GM23248 (cell line): ENCODE measurements at places on chromosomes 4 and X. TPM values are rescaled to one million over a fixed set of nuclear protein-coding genes. Genes with fewer than 3 reads are reported as not detected.

- peaks cover 5% of the 10 kb centered on the region for H3K4me1 ChIP-seq
- peak overlapping the region; percentile 83 for H3K4me3 ChIP-seq
- no peaks in the 10 kb centered on the region; the same call in 1 of the 2 replicates for H3K36me3 ChIP-seq
- peak overlapping the region; percentile 77 for H3K27ac ChIP-seq
- no peaks in the 10 kb centered on the region for H3K27me3 ChIP-seq
Measured at GRCh38 chr4:186192066-186192612, 772 bp downstream of the CYP4V2 start.

DNA sequence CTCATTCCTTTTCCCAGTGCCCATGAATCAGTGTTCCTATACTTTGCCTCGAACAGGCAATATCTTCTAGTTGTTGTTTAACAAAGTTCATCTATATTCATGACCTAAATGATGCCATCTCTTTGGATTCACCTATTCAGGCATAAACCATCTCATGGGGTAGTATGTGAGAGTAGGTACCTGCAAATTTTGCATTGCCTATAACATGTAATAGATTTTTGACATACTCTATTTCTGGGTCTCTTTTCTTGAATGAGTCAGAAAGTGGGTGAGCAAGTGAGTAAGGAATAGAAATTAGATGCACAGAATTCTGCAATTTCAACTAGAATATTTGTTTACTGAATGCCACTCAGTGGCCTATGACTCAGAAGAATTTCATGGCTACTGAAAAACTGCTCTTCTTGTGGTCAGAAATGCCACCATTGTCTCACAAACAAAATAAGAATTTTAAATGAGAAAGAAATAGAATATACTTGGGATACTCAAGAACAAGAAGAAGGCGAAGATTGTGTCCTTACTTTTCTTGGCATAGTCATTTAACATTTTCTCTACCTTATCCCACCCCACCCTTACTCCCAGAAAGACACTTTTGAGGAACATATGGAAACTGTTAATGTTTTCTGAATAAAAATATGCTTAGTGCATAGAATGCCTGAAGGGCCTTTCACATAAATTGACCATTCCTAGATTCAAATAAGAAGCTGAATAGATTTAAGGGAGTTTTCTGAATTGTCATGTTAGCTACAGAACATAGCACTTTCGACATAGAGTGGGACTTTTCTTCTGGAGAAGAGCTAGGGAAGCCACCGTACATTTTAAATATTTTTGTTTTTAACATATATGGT, 86.8 kb downstream of the HHIP start:
- H3K4me1 ChIP-seq: peaks cover 9% of the 10 kb centered on the region
- H3K27me3 ChIP-seq: no peaks in the 10 kb centered on the region
- no peak overlapping the region for H3K4me3 ChIP-seq
- peak; percentile 20 for DNase-seq
- H3K27ac ChIP-seq: no peak overlapping the region

Gene MAGEB17
- not detected in 2 replicates for total RNA-seq

GRCh38 chr4:86896596-86896995, 4.4 kb upstream of the C4orf36 start:
- no peaks in the 10 kb centered on the region for H3K36me3 ChIP-seq
- peak; percentile 23 for DNase-seq
- H3K27me3 ChIP-seq: no peaks in the 10 kb centered on the region
- H3K4me1 ChIP-seq: peaks cover 7% of the 10 kb centered on the region; the same call in 1 of the 2 replicates
- H3K4me3 ChIP-seq: no peak overlapping the region

Gene PPP1R2C
- not detected in 2 replicates for total RNA-seq

DNA sequence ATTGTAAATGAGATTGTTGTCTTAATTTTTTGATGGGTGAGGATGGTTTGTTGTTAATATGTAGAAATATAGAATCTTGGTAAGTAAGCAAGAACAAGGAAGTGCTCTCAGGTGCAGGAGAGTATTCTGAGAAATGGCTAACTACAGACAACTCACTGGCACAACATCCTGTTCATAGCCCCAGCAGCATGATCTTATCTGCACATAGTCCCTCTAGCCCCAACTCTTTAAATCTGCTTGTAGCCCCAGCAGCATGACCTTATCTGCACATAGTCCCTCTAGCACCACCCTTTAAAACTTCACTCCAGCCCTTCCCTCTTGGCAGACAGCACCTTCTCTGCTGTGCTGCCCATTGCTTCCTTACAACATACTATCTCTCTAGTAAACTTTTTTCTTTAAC, 1957.1 kb upstream of the ADGRL3 start:
- no peaks in the 10 kb centered on the region for H3K27me3 ChIP-seq
- no peak for DNase-seq
- H3K4me1 ChIP-seq: no peaks in the 10 kb centered on the region
- H3K36me3 ChIP-seq: no peaks in the 10 kb centered on the region

Gene GAGE13
- total RNA-seq: not detected in 2 replicates
